Neural progenitor cell (in vitro differentiated cells): ENCODE measurements at places on chromosomes 5 and 9.
A peak's percentile ranks its signal among the peaks of the same experiment; 100 is the strongest.

DNA sequence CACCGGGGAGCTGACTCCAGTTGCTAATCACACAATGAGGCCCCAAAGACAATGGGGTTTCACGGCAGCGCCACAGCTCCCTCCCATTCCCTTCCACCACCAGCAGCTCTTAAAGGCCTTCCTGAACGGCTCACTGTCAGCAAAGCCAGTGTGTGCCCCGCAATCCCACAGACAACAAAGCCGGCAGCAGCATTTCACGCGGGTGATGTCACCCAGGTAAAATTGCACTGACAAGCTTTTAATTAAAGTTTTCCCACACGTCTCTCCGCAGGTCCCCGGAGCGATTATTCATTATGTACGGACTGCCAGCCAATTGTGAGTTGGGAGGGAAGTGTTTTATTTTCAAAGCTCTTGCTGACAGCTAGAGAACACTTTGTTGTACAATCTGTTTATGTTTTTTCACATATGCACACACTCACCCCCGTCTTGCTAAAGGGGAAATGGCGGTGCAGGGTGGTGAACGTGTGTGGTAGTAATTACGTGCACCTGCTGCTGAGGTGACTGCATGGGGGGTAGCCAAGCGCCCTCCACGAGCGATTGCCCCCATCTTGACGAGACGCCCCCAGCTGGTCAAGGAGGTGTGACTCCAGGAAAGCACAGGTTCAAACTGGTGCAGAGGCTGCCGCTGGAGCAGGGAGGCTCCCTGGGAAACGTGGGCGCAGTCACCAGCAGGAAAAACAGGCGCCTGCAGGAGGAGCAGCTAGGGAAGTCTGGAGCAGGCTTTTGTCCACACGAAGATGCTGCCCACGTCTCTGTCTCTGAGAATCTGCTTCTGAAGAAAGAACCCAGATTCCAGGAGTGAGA, 65.0 kb downstream of the IRX2 start:
- DNase-seq, result peak; percentile 28

DNA sequence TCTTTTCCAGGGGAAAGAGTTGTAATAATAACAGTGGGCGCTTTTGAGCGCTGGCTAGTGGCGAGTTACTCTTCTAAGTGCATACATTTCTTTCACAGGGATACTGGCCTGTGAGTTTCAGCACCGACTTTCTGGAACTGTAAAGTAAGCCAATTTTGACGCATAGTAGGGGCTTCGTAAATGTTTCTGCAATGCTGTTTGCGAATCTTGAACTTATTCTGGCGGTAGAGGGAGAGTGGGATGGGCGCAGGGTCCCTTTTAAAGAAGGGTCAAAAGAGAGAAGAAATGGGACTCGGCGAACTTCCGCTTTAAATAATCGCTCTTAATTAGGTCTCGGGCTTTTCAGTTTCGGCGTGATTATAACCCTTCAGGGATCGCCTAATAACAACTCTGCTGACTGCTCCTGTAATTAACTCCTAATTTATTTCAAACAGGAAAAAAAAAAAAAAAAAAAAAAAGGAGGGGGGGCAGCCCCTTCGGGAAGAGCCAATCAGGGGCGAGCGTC, 351 bp upstream of the MSX2 start:
- no peak for DNase-seq

GRCh38 chr9:6924988-6925563, 167.3 kb downstream of the KDM4C start:
- DNase-seq, result no peak

- DNase-seq, result no peak
Observed at GRCh38 chr9:100228352-100228869, 124.3 kb downstream of the TEX10 start.

- DNase-seq, result no peak
Observed at GRCh38 chr9:122444041-122444733, 33.5 kb downstream of the OR1J1 start.

DNA sequence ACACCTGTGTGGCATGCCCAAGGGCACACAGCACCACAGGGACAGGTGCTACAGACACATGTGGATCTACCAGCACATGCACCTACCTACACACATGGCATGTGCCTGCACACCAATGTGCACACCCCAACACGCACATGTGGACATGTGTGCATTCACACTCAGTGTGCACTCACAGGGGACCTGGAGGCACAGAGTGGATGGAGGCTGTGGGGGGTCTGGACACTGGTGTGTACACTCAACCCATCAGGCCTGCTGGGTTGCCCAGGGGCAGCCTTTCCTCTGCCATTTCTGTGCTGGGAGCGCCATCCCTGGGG, 1.7 kb downstream of the CRB2 start:
- DNase-seq, result no peak

DNA sequence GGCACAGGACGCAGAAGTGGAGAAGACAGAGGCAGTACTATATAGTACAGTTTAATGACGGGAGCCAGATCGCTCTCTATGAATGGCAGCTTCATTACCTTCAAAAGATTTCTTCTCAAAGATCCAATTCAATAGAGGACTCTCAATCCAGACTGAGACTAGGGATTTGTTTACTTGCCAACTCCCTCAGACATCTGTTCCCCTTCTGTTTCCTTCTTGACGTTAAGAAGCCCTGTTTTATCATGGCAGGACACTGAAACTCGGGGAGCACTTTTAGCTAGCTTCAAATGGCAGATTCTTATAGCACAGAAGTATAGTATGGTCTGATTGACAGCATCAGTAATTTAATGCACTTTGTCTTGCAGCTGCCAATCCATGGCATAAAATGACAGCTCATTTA, 747.3 kb upstream of the C9orf72 start:
- DNase-seq, result no peak

GRCh38 chr5:112857866-112858265, 3.2 kb upstream of the SRP19 start:
- no peak for DNase-seq

DNA sequence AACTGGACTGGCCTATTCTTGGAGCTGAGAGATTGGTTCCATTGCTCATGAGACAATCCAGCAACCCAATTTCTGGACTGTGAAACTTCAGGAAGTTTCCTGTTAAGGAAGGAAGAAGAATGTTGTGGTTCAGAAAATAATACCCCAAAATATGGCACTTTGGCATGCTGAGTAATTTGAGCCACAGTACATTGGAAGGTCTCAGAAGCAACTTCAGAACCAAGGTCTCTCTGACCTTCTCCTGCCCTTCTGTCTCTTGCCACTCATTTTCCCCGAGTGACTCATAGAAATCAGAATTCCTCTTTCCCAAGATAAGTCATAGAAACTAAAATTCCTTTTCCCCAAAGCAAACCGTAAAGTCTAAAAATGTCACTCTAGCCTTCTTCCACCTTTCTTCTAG, 1366.1 kb downstream of the PTPRD start:
- DNase-seq, result no peak

GRCh38 chr5:53031695-53032096, 42.5 kb downstream of the ITGA2 start:
- no peak for DNase-seq
